Activated CD8-positive, alpha-beta memory T cell treated with anti-CD3 and anti-CD28 coated beads for 48 hours (primary cell): ENCODE measurements at places on chromosomes 2 and 18.

GRCh38 chr2:166365803-166366420, 9.8 kb downstream of the SCN9A start:
- no peak for DNase-seq

DNA sequence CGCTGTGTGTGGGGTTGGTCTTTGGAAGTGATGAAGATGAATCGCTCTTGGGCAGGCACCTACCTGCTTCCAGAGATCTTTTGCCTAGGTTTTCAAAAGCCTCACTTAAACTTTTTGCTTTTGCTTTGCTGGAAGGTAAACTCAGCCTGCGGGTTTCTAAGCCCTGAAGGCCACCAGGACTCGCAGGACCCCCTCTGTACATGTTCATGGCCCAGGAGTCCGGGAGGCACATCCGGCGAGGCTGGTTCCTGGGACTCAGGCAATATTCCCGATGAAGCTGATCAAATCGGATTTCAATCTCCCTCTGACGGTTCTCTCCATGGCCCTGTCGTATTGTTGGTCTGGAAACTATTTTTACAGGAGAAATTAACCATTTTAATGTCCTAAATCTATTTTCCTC, 13.2 kb downstream of the HJURP start:
- no peak for DNase-seq

- DNase-seq, result no peak
Observed at GRCh38 chr2:198004173-198004572, 199.8 kb downstream of the PLCL1 start.

- no peak for DNase-seq
Observed at GRCh38 chr2:238387332-238387731, 39.4 kb upstream of the ASB1 start.

DNA sequence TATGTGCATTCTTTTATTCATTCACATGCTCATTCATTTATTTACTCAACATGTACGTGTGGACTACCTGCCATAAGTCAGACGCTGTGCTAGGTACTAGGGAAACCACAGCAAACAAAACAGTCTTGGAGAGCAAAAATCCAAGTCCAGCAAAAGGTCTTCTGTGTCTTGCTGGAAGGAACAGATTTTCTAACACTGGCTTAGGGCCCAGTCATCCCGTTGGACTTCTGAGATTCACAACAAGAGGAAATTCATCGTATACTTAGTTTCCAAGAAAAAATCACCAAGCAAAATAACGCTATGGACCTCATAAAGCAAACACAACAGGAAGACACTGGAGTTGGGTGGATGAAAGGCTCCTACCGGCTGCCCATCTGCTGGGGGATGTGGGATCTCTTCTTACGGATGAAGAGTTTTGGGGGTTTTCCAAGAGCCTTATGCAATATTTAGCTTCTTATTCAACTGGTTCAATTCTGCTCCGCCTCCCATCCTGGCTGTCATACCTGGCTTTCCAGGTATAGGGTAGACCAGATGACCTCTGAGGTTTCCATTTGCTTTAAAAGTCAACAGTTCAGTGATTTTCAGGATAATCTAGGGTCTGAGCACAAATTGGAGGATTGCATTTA, 262.7 kb downstream of the HAUS1 start:
- no peak for DNase-seq

DNA sequence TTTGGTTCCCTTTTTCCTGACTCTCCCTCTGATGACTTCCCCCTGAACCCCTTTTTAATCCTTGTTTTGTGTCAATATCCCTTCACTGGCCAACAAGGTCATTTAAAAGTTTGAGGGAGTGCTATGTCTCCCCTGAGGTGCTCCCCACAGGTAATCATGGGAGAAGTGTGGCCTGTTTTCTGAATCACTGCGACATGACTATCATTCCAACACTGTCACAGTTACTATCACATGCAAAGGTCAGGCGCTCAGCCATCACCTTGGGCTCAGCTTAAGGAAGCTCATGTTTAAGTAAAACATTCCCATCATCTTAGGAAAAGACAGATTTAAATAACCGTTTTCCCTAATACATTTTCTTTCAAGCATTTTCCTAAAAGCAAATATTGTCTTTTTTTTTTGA, 20.9 kb upstream of the ACAA2 start:
- DNase-seq, result no peak
